Activated naive CD8-positive, alpha-beta T cell treated with anti-CD3 and anti-CD28 coated beads for 36 hours (primary cell): ENCODE measurements at places on chromosomes 4 and X. TPM values are rescaled to one million over a fixed set of nuclear protein-coding genes. Genes with fewer than 3 reads are reported as not detected.

The LONRF3 gene
- 4.6 TPM for total RNA-seq

DNA sequence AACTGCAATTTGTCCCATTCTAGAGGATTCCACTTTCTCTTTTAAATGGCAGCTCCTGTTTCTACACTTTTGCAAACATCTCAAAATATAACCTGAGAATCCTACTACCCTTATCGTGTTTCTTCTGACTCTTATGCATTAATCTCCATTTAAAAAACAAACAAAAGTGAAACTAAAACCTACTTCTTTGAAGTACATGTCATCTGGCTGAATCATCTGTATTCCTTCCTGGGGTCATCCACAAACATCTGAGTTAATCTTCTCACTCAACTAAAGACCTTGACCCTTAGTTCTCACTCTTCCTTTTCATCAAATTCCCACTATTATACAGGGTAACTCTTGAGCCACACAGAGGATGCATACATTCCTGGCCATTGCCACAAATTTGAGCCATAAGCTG is 584.8 kb downstream of the PPARGC1A start:
- no peaks in the 10 kb centered on the region for H3K36me3 ChIP-seq
- H3K4me1 ChIP-seq: no peaks in the 10 kb centered on the region
- H3K4me3 ChIP-seq: no peak overlapping the region

The CFAP47 gene
- total RNA-seq: not detected

DNA sequence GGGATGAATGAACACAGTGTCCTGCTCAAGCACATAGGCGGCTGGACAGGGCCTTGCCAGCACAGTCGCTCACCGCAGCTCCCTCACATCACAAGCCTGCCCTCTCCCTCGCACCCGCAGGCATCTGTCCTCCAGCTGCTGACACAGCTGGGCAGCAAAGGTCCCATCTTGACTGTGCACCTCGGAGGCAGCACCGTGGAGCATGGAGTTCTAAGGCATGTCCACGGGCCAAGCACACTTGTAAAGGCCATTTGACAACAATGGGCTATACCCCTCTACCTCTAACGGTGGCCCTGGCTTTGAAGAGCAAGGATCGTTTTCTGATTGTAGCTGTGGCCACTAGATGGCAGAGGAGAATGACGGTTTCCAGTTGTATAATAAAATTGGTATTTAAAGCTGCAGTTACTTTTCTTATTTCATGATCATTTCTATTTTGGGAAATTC is 53.8 kb downstream of the APLN start:
- peaks cover 10% of the 10 kb centered on the region for H3K4me1 ChIP-seq
- no peak overlapping the region for H3K4me3 ChIP-seq
- no peaks in the 10 kb centered on the region for H3K36me3 ChIP-seq
- no peak overlapping the region for H3K27ac ChIP-seq

- H3K27me3 ChIP-seq: no peaks in the 10 kb centered on the region
- H3K36me3 ChIP-seq: peaks cover 8% of the 10 kb centered on the region
- no peak for DNase-seq
- H3K27ac ChIP-seq: no peak overlapping the region
- H3K4me3 ChIP-seq: no peak overlapping the region
Observed at GRCh38 chrX:120452131-120452530, 17.0 kb downstream of the LAMP2 start.

The DCAF8L2 gene
- total RNA-seq: not detected

GRCh38 chr4:120491481-120491880 is 424.8 kb upstream of the MAD2L1 start:
- peaks cover 8% of the 10 kb centered on the region for H3K27me3 ChIP-seq
- no peak for DNase-seq
- H3K4me3 ChIP-seq: no peak overlapping the region
